ENCODE measurements at places on chromosomes 11 and 22. TPM values are rescaled to one million over a fixed set of nuclear protein-coding genes. Genes with fewer than 3 reads are reported as not detected.

Gene ACRV1
- polyA plus RNA-seq, result 0.52 TPM

Gene CCDC15
- 2.5 TPM for polyA plus RNA-seq

Gene ARHGEF17
- polyA plus RNA-seq, result 7.9 TPM

Gene OR8B8
- not detected for polyA plus RNA-seq

Gene TSSK2
- polyA plus RNA-seq, result 0.26 TPM

Gene OR52H1
- polyA plus RNA-seq, result not detected
